Left lung (tissue), 14 donors: ENCODE measurements at places on chromosomes 1 and 21. TPM values are rescaled to one million over a fixed set of nuclear protein-coding genes. Genes with fewer than 3 reads are reported as not detected.

EPHB2 gene
- 20.1 TPM for polyA plus RNA-seq

TSPEAR gene
- polyA plus RNA-seq: 4.3 TPM

VHLL gene
- not detected for polyA plus RNA-seq

UBXN10 gene
- 4.6 TPM for polyA plus RNA-seq

ILDR2 gene
- 0.74 TPM for polyA plus RNA-seq

DNA sequence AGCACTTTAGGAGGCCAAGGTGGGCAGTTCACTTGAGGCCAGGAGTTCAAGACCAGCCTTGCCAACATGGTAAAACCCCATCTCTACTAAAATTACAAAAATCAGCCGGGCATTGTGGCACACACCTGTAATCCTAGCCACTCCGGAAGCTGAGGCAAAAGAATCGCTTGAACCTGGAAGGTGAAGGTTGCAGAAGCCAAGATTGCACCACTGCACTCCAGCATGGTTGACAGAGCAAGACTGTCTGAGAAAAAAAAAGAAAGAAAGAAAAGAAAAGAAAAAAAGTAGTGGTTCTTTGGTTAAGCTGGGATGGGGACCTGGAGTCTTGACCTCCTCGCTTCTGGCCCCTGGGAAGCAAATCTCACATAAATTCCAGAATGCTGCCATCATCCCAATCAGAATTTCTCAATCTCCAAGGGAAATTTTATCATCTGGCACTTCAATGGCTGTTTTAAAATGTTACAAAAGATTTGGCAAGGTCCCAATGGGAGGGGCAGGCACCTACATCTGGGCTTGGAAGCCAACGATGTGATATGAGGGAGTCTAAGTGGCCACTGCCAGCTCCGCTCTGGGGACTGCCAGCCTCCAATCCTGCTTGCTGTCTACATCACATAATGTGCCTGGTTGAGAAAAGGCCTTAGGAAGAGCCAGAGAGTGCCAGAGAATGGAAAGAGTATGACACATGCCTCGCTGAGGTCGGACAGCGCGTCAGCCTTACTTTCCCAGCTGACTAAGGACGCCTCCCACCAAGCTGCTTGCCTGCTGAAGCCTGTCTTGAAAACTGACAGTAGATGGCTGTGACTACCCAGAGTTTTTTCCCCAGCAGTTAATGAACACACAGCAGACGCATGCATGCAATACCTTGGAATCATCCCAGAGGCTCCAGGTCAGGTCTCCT is 42.1 kb upstream of the SRP9 start:
- peak; percentile 45 for DNase-seq

GRCh38 chr1:72634946-72635345 is 352.6 kb upstream of the NEGR1 start:
- no peak for DNase-seq

GRCh38 chr1:226571893-226572292 is 23.3 kb downstream of the STUM start:
- DNase-seq: no peak

- DNase-seq: no peak
Observed at GRCh38 chr1:3194760-3195479, 125.9 kb downstream of the PRDM16 start.

- peak; percentile 64 for DNase-seq
Observed at GRCh38 chr1:36097693-36098585, 9.2 kb downstream of the ADPRS start.

GRCh38 chr21:26469789-26470188 is 103.3 kb downstream of the CYYR1 start:
- DNase-seq: peak; percentile 35

GRCh38 chr21:43190951-43191350 is 22.1 kb downstream of the CRYAA start:
- DNase-seq: no peak

DNA sequence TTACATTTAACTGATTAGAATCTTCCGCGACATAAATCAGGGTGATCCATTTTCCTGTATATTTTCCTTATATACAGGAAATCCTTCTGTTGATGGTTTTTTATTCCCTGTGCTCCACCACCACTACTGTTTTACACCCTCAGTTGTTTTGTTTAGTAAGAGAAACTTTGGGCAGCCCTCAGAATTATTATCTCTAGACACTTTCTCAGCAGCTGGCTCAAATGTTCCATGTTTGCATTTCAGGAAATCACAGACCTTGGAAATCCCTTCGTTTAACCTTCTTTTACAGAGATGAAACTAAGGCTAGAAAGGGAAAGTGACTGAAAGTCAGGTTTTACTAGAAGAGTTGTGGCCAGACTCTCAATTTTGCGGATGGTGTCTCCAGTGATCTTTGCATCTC is 15.2 kb downstream of the ZNF697 start:
- DNase-seq: no peak

- DNase-seq: no peak
Observed at GRCh38 chr1:33397125-33397506, 33.8 kb downstream of the PHC2 start.

- no peak for DNase-seq
Observed at GRCh38 chr1:164846731-164847691, 288.0 kb downstream of the PBX1 start.

DNA sequence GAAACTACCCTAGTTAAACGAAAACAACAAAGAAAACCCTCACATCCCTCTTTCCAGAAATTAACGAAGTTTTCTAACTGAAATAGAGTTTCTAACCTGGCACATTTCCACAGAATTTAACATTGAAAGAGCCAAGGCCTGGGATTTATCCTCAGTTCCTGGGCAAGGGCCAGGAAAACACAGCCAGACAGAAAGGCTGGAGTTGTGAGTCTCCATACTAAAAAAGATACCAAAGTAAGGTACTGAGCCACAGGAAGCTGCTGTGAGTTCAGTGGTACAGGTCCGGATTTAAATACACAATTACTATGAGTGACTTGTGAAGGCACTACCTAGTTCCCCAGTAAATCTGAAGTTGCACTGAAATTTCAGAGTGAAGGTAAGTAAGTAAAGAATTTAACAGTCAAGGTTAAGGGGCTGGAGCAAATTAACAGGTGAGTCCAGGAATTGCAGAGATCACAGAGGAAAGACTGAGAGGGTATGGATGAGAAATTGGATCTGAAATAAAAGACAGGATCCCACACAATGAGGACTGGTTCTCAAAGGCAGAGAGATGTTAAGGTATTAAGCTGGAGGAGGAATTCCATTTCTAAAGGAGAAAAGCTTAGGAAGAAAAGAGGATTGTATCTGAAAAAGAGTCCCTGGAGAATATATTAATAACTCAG is 905 bp downstream of the LIX1L start:
- peak; percentile 78 for DNase-seq

DNA sequence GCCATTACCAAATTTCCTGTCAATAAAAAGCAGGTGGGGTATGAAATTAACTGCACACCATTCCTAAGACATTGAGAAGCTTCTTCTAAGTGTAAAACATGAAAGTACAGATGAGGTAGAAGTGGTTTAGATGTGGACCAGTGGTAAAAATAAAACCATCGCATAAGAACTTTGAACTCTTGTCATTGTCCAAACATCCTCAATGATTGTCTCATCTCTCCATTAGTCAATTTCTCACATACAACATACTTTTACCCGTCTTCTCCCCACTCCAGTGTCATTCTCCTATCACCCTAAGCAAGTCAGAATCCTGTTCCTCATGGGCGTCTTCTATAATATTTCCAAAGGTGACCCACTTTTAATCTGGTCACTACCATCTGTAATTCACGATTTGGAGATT is 24.3 kb upstream of the SLC19A2 start:
- no peak for DNase-seq
